ENCODE measurements at places on chromosomes 4 and X. TPM values are rescaled to one million over a fixed set of nuclear protein-coding genes. Genes with fewer than 3 reads are reported as not detected.

The TIMP1 gene
- total RNA-seq = 3.0 TPM

The CLCN4 gene
- total RNA-seq = not detected

The MAGEA12 gene
- total RNA-seq = not detected

GRCh38 chrX:24525455-24525854, 60.4 kb downstream of the PDK3 start:
- no peak for DNase-seq

DNA sequence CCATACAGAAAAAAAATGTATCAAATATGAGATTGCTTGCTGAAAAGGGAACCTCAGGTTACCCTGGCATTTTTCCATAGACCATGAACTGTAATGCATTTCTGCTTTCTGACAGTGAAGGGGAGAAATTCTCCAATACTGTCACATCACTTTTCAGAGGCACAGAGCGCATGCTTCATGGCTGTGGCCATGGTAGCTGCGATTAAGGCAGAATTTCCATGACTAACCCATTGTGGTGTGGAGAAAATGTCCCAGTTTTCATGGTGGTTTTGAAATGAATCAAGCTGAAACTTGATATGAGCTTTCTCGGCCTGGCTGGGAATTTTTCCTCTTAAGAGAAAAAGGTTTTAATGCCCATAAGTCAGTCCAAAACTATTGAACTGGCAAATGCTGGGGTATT, 39.5 kb upstream of the MAP3K15 start:
- peak; percentile 52 for DNase-seq

GRCh38 chrX:132270699-132271098, 51.5 kb upstream of the RAP2C start:
- no peak for DNase-seq

GRCh38 chr4:166741742-166742141, 492.6 kb downstream of the SPOCK3 start:
- DNase-seq = no peak

GRCh38 chrX:118727686-118728339, 407 bp downstream of the IL13RA1 start:
- no peak for DNase-seq

GRCh38 chrX:47198026-47198686, 4.5 kb downstream of the UBA1 start:
- no peak for DNase-seq

GRCh38 chr4:56671860-56672259, 9.2 kb downstream of the HOPX start:
- no peak for DNase-seq

GRCh38 chr4:85815796-85816459, 341.0 kb downstream of the ARHGAP24 start:
- peak; percentile 3 for DNase-seq

GRCh38 chr4:15254236-15254880, 173.5 kb upstream of the C1QTNF7 start:
- DNase-seq = no peak
